ENCODE measurements at places on chromosomes 11 and 22.

DNA sequence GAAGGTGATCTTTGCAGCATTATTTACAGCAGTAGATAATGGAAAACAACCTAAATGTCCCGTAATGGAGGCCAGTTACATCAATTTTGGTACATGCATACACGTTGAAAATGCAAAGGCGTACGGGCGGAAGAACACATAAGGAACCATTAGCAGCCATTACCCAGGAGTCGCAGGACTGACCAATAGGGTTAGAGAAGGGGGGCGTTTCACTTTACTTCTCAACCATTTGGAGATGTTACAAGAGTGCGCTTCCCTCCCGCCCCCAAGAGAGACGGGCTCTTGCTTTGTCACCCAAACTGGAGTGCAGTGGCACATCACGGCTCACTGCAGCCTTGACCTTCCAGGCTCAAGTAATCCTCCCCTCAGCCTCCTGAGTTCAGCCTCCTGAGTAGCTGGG is 52.8 kb upstream of the SLC35C1 start:
- no peak for DNase-seq

DNA sequence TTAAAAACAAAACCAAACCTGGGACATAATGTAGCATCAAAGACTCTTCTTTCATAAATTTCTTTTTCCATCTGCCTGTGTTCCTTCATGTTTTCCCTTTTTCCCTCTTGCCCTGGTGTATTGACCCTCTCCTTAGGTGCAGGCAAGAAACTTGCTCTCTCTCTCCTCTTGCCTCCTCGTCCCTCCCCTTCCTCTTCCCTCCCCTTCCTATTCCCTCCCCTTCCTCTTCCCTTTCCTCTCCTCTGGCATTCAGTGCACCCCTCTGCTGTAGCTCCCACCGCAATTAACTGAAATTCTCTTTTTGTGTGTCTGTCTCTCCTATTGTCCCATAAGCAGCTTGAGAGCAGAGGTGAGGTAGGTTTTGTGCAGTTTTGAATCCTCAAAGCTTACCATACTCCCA is 49.9 kb downstream of the CSF2RB start:
- DNase-seq, result no peak

GRCh38 chr11:105092256-105093239 is 47.0 kb downstream of the CARD18 start:
- no peak for DNase-seq

- no peak for DNase-seq
These were observed 229.0 kb downstream of the TMEM135 start for GRCh38 chr11:87266751-87267150.

DNA sequence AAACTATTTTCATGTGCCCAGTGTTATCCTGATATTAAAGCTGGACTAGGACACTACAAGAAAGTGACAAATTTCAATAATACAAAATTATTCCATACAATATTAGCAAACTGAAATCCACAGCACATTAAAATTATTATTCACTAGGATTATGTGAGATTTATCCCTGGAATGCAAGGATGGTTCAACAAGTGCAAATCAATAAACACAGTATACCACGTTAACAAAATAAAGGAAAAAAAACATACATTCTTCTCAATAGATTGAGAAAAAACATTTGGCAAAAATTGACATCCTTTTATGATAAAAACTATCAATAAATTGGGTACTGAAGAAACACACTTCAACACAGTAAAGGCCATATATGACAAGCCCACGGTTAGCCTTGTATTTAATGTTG is 1758.2 kb upstream of the RAG2 start:
- DNase-seq, result no peak

DNA sequence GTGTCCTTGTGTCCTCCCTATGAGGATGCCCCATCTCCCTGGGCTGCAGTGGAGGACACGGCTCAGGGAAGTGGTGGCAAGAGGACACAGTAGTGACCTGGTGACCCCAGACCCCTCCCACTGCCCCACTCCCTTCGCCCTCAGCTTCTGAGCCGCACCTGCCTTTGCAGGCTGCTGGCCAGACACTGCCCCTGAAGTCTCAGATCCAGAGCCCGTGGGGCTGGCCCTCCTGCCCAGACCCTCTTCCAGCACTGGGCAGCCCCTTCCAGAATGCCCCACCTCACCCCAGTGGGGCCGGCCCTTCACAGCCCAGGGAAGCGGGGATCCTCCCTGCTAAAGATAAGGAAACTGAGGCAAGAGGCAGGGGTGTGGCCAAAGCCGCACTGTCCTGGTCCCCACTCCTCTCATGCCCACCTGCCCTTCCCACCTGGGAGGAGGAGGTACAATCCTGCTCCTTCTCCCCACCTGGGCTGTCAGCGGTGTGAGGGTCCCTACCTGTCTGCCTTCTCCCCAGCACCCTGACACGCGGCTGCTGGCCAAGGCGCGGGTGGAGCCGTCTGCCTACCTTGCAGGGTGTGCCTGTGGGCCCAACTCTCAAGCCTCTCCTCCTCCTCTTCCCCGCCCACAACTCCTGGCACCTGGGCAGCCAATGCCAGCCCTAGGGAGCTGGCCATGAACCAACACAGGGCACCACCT is 17.3 kb downstream of the TRPM5 start:
- DNase-seq, result no peak

DNA sequence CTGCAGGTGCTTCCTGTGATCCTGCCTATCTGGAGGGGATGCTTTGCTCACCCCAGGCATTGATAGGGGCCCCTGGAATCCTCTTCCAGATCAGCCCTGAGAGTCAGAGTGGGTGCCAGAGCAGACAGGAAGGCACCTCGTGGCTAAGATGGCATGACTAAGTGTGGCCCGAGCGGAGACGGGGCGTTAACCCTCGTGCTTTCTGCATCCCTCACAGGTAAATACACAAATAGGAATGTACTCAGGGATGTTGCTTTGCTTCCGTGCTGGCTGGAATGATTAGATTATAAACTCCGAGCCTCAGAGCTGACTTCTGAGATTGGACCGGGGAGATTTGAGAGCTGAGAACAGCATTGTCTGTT is 312.7 kb upstream of the B3GAT1 start:
- no peak for DNase-seq

DNA sequence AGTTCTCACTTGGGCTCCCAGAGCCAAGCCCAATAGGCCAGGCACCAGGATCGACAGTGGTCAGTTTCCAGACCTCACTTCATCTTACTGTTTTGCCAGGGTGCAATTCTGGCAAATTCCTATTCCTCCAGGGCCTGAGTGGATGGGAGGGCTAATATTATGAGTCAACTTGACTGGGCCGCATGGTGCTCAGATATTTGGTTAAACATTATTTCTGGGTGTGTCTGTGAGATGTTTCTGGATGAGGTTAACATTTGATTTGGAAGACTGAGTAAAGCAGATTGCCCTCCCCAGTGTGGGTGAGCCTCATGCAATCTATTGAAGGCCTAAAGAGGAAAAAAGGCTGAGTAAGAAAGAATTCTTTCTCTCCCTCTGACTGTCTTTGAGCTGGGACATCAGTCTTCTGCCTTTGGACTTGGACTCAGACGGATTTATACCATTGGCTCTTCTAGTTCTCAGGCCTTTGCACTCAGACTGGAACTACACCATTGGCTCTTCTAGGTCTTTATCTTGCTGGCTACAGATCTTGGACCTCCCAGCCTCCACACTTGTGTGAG is 132.9 kb upstream of the ZBED5 start:
- no peak for DNase-seq

DNA sequence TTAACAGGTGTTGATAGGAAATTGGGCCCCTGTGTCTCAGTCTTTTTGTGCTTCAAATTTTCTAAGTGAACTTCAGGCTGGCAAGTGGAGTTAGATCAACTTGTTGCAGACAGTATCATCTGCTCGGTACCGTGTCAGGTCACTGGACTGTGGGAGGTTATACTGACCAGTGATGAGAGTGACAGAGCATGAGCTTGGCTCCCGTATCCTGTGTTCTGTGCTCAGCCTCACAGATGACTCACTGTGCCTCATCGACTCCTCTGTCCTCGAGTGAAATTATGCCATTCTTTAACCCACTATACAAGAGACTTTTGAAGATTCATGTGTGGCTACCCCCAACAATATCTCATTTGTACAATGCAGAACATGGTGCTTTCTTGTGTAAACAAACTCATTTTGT is 7.9 kb downstream of the GRAP2 start:
- no peak for DNase-seq

DNA sequence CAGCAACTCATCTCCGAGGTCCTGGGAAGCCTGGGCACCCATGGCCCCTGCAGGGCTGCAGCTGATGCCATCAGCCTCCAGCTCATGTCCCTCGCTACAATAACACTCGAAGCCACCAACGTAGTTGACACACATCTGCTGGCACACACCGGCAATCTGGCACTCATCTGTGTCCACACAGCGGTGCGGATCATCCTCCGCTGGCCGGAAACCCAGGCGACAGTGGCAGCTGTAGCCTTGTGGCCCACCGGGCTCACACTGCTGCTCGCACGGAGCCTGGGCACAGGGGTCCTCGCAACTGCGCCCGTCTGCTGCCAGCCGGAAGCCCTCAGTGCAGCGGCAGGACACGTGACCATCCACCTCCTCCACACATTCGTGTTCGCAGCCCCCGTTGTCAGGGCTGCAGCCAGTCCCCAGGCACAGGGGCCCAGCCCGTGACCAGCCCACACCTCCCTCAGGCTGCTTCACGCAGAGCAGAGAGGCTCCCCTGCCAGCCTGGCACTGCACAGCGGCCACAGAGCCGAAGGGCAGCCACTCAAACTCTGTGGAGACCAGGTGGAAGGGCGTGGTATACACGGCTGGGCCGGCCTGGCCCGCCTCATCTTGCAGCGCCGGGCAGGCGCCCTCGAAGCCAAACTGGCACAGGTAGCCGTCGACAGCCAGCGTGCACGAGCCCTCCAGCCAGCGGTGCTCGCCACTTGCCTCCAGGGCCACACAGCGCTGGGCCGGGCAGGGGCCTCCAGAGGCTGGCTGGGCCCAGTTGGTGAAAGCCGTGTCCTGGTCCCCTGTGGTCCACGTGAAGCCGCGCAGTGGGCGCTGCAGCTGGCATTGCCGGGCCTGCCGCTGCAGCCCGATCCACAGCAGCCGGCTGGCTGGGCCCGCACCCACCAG is 678 bp downstream of the CD248 start:
- no peak for DNase-seq

GRCh38 chr11:83047515-83048225 is 24.0 kb downstream of the RAB30 start:
- DNase-seq, result no peak

- no peak for DNase-seq
These were observed 88.5 kb upstream of the ANO3 start for GRCh38 chr11:26243426-26243825.

- no peak for DNase-seq
These were observed 1.4 kb upstream of the CPT1A start for GRCh38 chr11:68843052-68843561.

Data from stimulated activated CD8-positive, alpha-beta memory T cell treated with anti-CD3 and anti-CD28 coated beads, Interleukin-2, amount 100 ng/mL, for 1 hour (primary cell).